ENCODE measurements at places on chromosomes 3 and 15. TPM values are rescaled to one million over a fixed set of nuclear protein-coding genes. Genes with fewer than 3 reads are reported as not detected.

Gene RBPMS2
- total RNA-seq = 10.4 TPM

Gene PRR23B
- total RNA-seq = not detected

DNA sequence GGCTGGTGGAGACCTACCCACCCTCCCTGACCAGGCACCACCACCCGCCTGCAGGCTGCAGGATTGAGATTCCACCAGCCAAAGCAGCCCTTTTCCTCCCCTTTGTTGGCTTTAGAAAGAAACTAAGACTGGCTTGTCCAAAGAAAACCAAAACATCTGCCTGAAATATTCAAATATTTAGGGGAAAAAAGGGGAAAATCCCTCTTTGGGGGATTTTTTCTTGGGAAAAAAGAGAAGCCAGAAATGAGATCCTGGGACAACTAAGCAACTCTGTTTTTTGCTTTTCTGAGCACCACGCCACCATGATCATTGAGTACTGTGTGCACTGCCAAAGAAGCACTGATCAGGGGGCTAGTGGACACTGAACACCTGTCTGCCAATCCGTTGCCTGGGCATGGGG, 2.6 kb downstream of the DCLK3 start:
- H3K36me3 ChIP-seq = no peaks in the 10 kb centered on the region
- H3K27ac ChIP-seq = no peak overlapping the region
- no peak for DNase-seq
- peaks cover 3% of the 10 kb centered on the region for H3K4me1 ChIP-seq
- H3K4me3 ChIP-seq = no peak overlapping the region

GRCh38 chr15:31344823-31345605, 18.4 kb downstream of the KLF13 start:
- peaks cover 9% of the 10 kb centered on the region for H3K4me1 ChIP-seq
- no peaks in the 10 kb centered on the region for H3K27me3 ChIP-seq
- DNase-seq = no peak
- no peak overlapping the region for H3K27ac ChIP-seq
- H3K4me3 ChIP-seq = no peak overlapping the region
- no peaks in the 10 kb centered on the region for H3K36me3 ChIP-seq

DNA sequence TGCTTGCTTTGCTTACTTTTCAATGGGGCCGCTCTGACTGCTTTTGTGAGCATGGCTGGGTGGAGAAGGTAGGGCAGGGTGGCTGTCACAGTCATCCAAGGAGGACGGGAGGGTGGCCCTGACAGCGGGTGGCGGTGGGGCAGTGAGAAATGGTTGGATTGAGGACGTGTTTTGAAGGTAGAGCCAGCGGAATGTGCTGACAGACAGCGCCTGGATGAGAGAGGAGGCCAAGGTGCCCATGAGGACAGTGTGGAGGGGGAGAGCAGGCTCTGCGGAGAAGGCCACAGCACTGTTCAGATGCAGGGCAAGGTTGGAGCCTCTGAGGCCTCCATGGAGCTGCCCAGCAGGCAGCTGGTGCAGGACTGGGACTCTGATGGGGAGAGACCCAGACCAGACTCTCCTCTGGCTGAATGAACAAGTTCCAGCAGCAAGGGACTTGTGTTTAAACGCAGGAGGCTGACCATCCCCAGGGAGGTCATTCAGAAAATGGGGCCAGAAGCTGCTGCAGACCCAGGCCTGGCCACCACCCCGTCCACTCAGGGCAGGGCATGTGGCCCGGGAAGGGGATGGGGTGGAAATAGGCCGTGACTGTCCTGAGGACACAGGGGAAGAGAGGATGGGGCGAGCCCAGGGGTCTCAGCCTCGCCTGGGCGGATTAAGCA, 120.3 kb upstream of the PRR20G start:
- no peak for DNase-seq
- no peak overlapping the region for H3K4me3 ChIP-seq
- no peaks in the 10 kb centered on the region for H3K4me1 ChIP-seq
- no peak overlapping the region for H3K27ac ChIP-seq
- no peaks in the 10 kb centered on the region for H3K27me3 ChIP-seq
- no peaks in the 10 kb centered on the region for H3K36me3 ChIP-seq

DNA sequence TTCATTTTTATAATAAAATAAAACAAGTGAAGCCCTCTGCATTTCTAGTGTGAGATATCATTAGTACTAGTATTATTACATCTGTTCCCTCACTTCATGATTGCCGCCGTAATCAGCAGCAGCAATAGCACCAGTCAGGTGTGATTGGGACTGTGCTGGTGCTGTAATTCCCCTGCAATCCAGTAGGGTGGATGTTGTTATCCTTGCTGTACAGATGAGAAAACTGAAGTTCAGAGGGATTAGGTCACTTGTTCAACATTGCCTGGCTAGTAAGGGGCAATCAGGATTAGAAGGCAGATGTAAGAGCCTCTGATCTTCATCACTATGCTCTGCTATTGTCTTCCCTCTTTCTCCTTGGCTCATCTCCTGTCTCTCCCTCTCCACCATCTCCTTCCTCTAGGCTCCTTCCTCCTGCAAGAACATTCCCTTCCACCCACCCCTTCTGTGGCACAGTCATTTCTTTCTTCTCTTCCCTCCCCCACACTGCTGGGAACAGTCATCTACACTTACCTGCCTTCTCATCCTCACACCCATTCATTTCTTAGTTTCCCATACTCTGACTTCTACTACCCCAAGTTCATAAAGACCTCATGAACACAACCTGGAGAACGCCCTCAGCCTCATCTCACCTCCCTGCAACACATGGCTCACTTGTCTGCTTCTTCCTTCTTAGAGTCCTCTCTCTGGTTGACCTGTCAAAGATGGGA, 29.7 kb downstream of the CRYGS start:
- H3K27me3 ChIP-seq = no peaks in the 10 kb centered on the region
- H3K4me3 ChIP-seq = no peak overlapping the region
- no peak overlapping the region for H3K27ac ChIP-seq
- no peaks in the 10 kb centered on the region for H3K4me1 ChIP-seq
- DNase-seq = no peak
- H3K36me3 ChIP-seq = no peaks in the 10 kb centered on the region

DNA sequence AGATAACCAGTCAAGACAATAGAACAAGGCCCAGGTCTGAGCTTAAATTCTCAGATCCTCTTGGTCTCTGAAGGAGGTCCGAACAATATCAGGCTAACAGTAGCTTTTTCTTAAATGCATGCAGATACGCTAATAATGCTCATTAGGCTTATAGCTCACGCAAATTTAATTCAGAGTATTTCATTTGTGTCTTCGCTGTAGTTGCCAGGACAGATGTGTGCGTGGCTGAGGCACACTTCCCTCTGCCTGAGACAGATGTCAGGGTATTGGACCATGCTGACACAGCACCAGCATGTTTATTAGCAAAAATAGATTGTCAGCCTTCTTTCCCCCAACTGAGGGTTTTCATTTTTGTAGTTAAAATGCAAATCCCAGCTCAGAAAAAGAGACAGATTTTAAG, 102.9 kb upstream of the BFSP2 start:
- no peaks in the 10 kb centered on the region for H3K27me3 ChIP-seq
- H3K36me3 ChIP-seq = no peaks in the 10 kb centered on the region
- no peak overlapping the region for H3K27ac ChIP-seq
- peaks cover 2% of the 10 kb centered on the region for H3K4me1 ChIP-seq

GRCh38 chr3:100261485-100261903, 702 bp downstream of the TBC1D23 start:
- H3K4me3 ChIP-seq = peak overlapping the region; percentile 73
- no peaks in the 10 kb centered on the region for H3K36me3 ChIP-seq
- peaks cover 10% of the 10 kb centered on the region for H3K4me1 ChIP-seq
- no peak for DNase-seq
- H3K27me3 ChIP-seq = no peaks in the 10 kb centered on the region

All from ovary (tissue), 10 donors.